Endodermal cell (in vitro differentiated cells): ENCODE measurements at places on chromosomes 6 and 20. TPM values are rescaled to one million over a fixed set of nuclear protein-coding genes. Genes with fewer than 3 reads are reported as not detected.

The PCSK2 gene
- total RNA-seq = 3.0 to 4.2 TPM (median 3.5 TPM) in 3 replicates

The UNC93A gene
- total RNA-seq = 4.0 and 4.9 TPM in 2 replicates

The MYMX gene
- total RNA-seq = 1.7 and 2.4 TPM in 2 replicates

The BPIFB1 gene
- total RNA-seq = 0.24 TPM in 1 of 3 replicates, not detected in the others

The MYL9 gene
- total RNA-seq = 281 to 287 TPM (median 284 TPM) in 3 replicates

The OLIG3 gene
- not detected in 2 replicates for total RNA-seq

The LAMA2 gene
- 2.9 and 4.1 TPM in 2 replicates for total RNA-seq

The CALHM4 gene
- total RNA-seq = not detected in 3 replicates

The SPATS1 gene
- total RNA-seq = not detected in 2 replicates

The CDS2 gene
- total RNA-seq = 76.2 and 77.1 TPM in 2 replicates

The LY6G6F gene
- total RNA-seq = not detected in 3 replicates

The FNDC11 gene
- total RNA-seq = 1.8 to 2.8 TPM (median 1.9 TPM) in 3 replicates

The SAPCD1 gene
- total RNA-seq = 7.1 to 9.5 TPM (median 7.9 TPM) in 3 replicates

The PTPRK gene
- 51.3 and 57.6 TPM in 2 replicates for total RNA-seq

The CST9 gene
- not detected in 3 replicates for total RNA-seq

The TFAP2D gene
- total RNA-seq = not detected in 3 replicates

The PGC gene
- total RNA-seq = not detected in 2 replicates

The HLA-DOA gene
- total RNA-seq = 9.2 to 10.6 TPM (median 10.5 TPM) in 3 replicates

The CENPW gene
- 42.2 and 47.2 TPM in 2 replicates for total RNA-seq

The CTCFL gene
- 1.4 to 1.8 TPM (median 1.5 TPM) in 3 replicates for total RNA-seq

The HLA-C gene
- total RNA-seq = 335 to 442 TPM (median 442 TPM) in 3 replicates

The TSBP1 gene
- not detected in 2 replicates for total RNA-seq

The FAM110A gene
- total RNA-seq = 16.0 to 22.9 TPM (median 16.9 TPM) in 3 replicates

The SLC22A7 gene
- total RNA-seq = not detected in 3 replicates

The PPP1R3D gene
- total RNA-seq = 5.4 to 7.0 TPM (median 6.1 TPM) in 3 replicates

The GZF1 gene
- total RNA-seq = 12.0 and 12.2 TPM in 2 replicates

The MAN1A1 gene
- total RNA-seq = 41.6 and 43.7 TPM in 2 replicates

The EPPIN gene
- total RNA-seq = not detected in 3 replicates

The ANKRD66 gene
- not detected in 2 replicates for total RNA-seq

The LINC00237 gene
- total RNA-seq = 1.3 and 2.0 TPM in 2 replicates

The C20orf204 gene
- 3.5 and 4.0 TPM in 2 replicates for total RNA-seq

The PPP1R16B gene
- 6.7 to 18.0 TPM (median 8.9 TPM) in 3 replicates for total RNA-seq

The SLC22A2 gene
- total RNA-seq = 0.88 to 1.1 TPM (median 1.00 TPM) in 3 replicates

The ADAT2 gene
- 6.9 to 10.6 TPM (median 10.3 TPM) in 3 replicates for total RNA-seq

The SLC35D3 gene
- 0.25 and 0.44 TPM in 2 replicates for total RNA-seq

The PHACTR3 gene
- total RNA-seq = not detected in 3 replicates

The GLP1R gene
- not detected in 3 replicates for total RNA-seq

The TNF gene
- total RNA-seq = not detected in 2 replicates

The IL17A gene
- total RNA-seq = not detected in 3 replicates

The C6orf58 gene
- not detected in 2 replicates for total RNA-seq

The MAP3K5 gene
- 3.0 and 3.4 TPM in 2 replicates for total RNA-seq

The WFDC5 gene
- not detected in 2 replicates for total RNA-seq

The SYCP2L gene
- total RNA-seq = 4.2 and 4.5 TPM in 2 replicates

The TGM2 gene
- 0.27 to 0.40 TPM (median 0.33 TPM) in 3 replicates for total RNA-seq

The SEMG1 gene
- total RNA-seq = 0.21 to 0.38 TPM in 2 of 3 replicates, not detected in the other

The SLC13A3 gene
- 7.7 to 9.0 TPM (median 8.9 TPM) in 3 replicates for total RNA-seq

The MACROD2 gene
- total RNA-seq = 3.6 to 4.8 TPM (median 3.9 TPM) in 3 replicates

The ADTRP gene
- total RNA-seq = 0.20 TPM in 1 of 3 replicates, not detected in the others

The SLC17A3 gene
- total RNA-seq = not detected in 3 replicates

The TSPO2 gene
- total RNA-seq = not detected in 2 replicates

The CCN2 gene
- total RNA-seq = 26.3 to 55.2 TPM (median 29.4 TPM) in 3 replicates

The CD109 gene
- total RNA-seq = 1.9 and 2.0 TPM in 2 replicates

The SMOC2 gene
- 0.45 TPM in 1 of 3 replicates, not detected in the others for total RNA-seq

The FHL5 gene
- not detected in 3 replicates for total RNA-seq

The IL17F gene
- not detected in 3 replicates for total RNA-seq

The EIF6 gene
- 127 and 133 TPM in 2 replicates for total RNA-seq

The HLA-A gene
- total RNA-seq = 212 and 223 TPM in 2 replicates

The NMBR gene
- total RNA-seq = 0.33 TPM in 1 of 3 replicates, not detected in the others

The CFB gene
- 0.51 to 0.66 TPM in 2 of 3 replicates, not detected in the other for total RNA-seq
